HuH-7 (cell line): ENCODE measurements at places on chromosomes 2 and 18.

DNA sequence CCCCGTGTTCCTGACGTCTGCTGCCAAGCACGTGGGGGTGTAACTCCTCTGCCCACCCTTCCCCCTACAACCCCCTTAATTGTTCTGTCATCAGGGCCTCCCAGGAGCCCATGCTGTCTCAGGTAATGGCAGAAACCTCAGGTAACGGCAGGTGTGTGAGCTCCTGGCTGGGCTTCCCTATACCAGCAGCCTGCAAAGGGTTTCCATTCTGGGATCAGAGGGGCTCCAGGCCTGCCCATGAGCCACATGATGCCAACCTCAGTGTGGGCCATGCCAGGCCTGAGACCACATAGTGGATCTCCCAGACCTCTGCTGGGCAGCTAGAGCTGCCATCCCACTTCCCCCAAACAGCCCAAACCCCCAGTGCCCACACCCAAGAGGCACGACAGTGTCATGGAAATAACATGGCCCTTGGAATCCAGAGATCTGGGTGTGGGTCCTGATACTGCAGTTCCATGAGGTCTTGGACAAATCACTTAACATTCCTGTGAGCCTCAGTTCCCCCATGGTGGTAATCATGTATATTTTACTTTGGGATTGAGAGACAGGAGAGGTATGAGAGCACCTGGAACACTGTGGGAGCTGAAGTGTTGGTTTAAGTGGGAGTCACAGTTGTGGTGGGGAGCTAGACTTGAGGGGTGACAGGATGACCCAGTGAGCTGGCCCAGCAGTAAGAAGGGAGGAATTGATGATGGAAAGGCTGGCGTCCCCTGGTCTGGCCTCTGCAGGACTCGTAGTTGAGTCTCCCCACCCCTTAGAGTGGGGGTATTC, 59.6 kb downstream of the ATOH8 start:
- no peak for DNase-seq

DNA sequence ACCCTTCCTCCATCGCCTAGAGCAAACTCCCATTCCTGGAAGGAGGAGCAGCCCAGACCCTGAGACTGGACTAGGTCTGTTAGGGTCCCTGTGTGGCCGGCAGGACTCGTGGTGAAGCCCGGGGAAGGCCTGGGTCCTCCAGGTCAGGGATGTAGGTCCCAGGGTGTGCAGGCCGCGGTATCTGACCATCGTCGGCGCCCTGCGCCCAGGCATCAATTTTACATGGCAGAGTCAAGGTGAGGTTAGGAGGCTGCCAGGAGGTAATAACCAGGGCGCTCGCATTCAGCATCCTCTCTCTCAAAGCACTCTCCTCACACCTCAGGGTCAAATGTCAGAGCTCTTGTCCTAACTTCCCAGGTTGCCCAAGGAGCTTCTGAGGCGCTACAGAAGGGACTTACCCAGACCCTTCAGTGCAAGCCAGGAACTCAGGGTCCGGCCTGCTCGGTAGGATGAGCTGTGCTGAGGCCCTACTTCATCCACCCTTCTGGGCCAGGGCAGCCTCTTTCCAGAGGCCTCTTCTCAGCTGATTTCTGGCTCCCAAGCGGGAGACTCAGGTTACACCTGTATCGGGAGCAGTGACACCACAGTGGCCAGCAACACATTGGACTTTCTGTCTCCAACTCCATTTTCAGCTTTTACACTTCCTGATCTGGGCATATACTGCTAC, 628 bp downstream of the SH2D6 start:
- no peak for DNase-seq

DNA sequence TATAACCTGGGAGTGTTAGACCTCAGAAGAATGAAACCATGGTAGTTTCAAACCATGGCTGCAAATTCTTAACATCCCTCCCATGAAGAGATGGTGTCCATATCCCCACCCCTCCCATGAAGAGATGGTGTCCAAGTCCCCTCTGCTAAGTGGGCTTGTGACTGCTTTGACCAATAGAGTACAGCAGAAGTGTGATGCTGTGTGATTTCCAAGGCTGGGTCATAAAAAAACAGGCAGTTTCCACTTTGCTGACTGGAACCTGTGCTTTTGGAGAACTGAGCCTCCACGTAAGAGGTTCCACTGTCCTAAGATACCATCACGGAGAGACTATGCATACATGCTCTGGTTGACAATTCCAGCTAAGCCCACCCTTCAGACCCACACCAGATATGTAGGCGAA, 65.5 kb downstream of the MRO start:
- no peak for DNase-seq

DNA sequence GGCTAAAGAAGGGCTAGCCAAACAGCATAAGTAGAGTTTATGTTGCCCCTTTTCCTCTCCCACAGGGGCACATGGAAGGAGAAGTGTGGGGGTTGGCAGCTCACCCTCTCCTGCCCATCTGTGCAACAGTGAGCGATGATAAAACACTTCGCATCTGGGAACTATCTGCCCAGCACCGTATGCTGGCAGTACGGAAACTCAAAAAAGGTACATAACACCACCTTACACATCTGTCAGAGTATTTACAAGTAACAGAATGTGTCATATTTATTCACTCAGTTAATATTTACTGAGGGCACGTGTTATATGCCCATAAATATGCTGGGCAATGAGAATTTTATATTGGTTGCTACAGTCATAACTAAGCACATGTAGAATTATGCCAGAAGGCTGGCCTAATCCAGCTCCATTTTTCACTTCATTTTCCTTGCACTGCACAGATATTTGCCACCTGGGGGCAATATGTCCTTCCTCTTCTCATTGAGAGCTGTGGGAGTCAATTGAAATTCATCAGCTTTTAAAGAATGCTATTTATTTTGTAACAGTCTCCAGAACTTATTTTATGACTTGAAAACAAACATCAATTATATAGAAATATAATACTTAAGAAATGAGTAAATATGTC, 150.6 kb downstream of the RTN4 start:
- DNase-seq: peak; percentile 51

DNA sequence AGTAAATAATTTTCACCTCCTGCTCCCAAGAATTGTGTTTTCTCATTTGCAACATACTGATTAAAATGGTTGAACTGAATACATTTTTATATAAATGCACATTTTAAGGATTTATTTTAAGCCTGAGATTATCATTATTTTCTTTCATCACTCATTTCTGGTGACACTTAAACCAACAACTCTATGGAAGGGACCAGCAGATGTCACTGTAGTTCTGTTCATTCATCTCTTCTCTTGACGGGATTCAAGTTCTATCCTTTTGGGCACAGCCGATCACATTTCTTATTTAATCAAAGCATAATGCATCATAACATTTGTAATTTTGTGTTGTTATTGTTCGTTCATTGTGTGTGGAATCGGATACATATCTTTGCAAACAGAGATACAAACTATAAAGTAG, 417.9 kb downstream of the HRH4 start:
- no peak for DNase-seq

DNA sequence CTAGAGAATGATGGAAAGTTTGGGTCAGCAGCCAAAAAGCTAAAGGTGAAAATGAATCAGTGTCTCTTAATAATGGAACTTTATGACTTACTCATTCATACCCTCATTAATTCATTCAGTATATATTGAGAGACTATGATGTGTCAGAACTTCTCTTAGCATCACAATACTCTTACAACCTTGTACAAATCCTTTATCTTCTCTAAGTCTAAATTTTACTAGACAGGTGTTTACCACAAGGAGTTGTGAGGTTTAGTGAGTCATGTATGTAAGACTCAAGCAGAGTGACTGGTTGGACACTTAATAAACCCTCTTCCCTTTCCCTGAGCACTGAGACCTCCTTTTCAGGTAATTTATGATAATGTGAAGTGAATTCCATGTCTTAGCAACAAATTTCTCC, 129.6 kb downstream of the PPP1R1C start:
- no peak for DNase-seq

DNA sequence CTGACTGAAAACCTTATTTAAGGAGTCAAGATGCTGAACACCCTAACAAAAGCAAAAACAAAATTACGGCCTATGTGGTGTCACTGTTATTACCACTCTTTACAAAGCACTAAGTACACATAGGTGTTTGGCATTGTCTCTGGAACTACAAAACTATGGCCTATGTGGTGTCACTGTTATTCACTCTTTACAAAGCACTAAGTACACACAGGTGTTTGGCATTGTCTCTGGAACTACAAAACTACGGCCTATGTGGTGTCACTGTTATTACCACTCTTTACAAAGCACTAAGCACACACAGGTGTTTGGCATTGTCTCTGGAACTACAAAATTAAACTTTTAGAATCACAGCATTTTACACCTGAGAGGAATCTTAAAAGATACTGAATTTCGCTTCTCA, 47.4 kb downstream of the SLC35F5 start:
- no peak for DNase-seq

GRCh38 chr18:61929881-61930640, 37.3 kb upstream of the RNF152 start:
- DNase-seq: no peak

DNA sequence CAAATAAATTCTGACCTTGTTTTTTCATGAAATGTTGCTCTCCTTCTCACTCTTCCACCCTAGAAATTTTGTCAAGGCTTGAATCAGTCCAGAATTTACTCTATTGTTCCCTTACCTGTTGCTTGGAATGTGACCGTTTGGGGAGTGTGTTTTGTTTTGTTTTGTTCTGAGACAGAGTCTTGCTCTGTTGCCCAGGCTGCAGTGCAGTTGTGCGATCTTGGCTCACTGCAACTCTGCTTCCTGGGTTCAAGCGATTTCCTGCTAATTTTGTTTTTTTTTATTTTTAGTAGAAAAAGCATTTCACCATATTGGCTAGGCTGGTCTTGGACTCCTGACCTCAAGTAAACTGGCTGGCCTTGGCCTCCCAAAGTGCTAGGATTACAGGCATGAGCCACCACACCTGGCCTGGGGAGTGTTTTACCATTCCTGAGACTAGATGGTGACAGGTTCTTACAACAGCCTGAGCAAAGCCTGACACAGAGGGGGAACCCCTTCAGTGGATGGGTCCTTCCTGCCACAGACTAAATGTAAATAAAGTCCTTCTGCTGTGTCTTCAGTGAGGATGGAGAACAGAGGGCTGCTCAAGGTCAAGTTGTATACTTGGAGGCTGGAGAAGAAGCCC, 52.0 kb downstream of the HAUS1 start:
- no peak for DNase-seq

- no peak for DNase-seq
Measured at GRCh38 chr18:57710226-57710625, 88.6 kb upstream of the NARS1 start.

- DNase-seq: no peak
Measured at GRCh38 chr2:199278099-199278498, 179.6 kb downstream of the SATB2 start.

GRCh38 chr2:227780981-227781615, 32.5 kb upstream of the CCL20 start:
- no peak for DNase-seq

DNA sequence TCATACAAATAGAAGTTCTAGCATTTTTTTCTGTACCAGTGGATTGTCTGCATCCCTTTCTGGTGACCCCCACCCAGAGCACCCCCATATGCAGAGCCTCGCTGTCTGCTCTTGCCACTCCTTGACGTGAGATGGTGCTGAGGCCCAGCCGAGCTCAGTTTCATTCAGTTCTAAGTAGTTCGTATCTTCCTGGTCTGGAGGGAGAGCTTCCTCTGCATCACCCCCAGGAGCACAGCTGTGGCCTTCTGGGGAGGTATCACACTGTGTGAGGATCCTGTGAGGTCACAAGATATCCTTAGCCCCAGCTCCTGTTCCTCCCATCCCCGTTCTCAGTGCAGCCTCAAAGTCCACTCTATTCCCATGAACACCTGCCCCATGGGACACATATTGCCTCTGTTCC, 132.7 kb downstream of the PTGR3 start:
- DNase-seq: no peak

DNA sequence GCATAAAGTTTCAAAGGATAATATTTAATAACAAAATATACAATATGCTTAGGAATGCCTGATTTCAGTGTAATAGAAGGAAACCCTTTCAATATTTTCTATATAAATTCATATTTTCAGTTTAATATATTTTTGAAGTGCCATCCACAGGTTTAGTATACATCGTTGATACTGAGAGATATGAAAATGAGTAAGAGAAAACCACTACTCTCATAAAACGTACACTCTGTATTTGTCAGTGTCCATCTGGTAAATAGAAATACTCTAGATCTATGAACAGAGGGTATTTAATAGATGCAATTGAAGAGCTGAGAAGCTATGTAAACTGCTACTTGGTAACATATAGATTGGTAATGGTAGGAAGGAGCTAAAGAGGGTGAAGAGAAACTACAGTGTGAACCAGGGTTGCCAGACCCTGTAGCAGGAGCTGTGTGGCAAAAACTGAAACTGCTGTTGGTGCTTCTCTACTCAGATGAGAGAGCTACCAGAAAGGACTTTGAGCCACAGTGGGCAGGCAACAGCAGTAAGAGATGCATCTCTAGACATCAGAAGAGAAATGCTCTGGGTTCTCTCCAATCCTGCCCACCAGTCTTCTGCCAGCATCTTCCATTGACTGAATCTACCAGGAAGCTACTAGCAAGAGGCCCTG, 187.4 kb downstream of the CCDC102B start:
- DNase-seq: no peak

GRCh38 chr2:131517106-131517831, 10.4 kb upstream of the CCDC74A start:
- no peak for DNase-seq
